ENCODE measurements at places on chromosomes 3 and 15.

GRCh38 chr15:80010131-80010673 is 39.2 kb upstream of the BCL2A1 start:
- no peak for DNase-seq

DNA sequence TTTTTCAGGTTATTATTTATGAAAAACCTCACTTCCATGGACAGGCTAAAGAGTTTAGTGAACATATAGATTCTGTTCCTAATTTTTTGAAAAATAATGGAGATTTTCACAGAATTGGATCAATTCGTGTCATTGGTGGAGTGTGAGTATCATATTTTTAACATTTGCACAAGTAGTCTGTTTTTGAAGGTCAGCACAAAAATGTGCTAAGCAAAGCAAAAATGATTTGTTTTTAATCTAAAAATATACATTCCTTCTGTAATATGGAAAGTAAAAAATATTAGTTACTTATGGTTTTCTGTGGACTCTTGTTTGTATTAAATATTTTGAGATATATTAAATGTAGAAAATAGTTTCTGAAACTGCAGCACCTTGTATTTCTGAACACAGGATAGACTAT is 71.0 kb downstream of the CRYBG3 start:
- no peak for DNase-seq

- DNase-seq: no peak
These were observed 2.0 kb downstream of the NR1I2 start for GRCh38 chr3:119783883-119784282.

GRCh38 chr15:62279041-62279440 is 114.0 kb upstream of the C2CD4B start:
- DNase-seq: no peak

DNA sequence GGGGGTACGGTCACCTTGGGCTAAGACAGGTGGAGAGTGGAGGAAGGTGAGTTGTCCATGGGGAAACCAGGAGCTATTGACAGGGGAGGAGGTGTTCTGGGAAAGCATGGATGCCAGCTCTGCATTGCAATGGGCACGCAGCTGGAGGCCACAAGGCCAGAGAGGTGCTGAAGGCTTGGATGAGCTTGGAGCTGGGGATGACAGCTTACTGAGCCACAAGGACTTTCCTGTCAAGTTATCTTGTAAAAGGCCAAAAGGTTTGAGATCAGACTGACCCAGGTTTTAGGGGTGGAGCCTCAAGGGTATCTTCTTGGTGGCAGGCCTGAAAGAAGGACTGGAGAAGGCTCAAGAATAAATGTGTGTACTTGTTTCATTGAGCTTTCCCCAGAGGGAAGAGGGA is 115.2 kb downstream of the ASB7 start:
- DNase-seq: no peak

- DNase-seq: no peak
These were observed 148.8 kb downstream of the TPRA1 start for GRCh38 chr3:127441764-127442163.

DNA sequence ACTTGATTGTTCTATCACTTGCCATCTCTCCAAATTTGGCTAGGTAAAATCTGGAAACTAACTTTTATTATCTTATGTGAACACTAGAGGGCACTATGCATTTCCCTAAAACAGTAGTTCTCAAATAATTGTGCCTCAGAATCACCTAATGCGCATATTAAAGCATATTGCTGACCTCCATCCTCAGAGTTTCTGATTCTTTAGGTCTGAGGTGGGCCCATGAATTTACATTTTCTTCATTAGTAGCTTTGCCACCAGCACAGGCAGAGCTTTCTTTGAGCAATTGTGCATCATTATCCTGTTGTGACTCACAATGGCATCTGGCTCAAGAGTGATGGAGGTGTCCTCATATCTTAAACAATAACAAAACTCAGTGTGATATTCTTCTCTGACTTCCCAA is 17.5 kb upstream of the BCHE start:
- DNase-seq: no peak

GRCh38 chr3:141455603-141456300 is 31.1 kb upstream of the RASA2 start:
- no peak for DNase-seq

DNA sequence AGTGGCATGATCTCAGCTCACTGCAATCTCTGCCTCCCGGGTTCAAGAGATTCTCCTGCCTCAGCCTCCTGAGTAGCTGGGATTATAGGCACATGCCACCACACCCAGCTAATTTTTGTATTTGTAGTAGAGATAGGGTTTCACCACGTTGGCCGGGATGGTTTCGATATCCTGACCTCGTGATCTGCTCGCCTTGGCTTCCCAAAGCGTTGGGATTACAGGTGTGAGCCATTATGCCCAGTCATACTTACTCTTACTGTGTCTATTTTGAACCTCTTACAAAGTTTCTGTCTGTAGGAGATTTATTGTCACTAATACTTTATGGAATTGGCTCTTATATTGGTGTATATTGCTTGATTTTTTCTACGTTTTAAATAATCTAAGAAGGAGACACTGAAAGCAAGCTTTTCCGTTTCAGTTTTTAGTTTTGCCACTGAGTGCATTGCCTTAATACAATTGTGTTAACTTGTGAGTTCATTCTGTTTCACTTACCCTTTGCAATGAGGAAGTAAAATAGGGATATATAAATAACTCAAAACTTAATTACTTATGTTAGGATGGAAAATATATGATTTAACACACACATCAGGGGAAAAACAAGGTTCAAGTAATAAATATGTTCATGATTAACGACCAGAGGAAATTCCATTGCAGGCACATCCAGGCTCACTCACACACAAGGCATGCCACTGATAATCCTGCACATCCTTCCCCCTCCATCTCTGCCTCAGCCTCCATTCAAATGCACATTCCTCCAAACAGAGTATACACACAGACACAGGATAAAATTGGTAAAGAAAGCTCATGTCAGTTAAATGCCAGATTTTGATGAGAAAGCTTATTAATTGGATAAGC is 279.3 kb upstream of the RASGRP1 start:
- no peak for DNase-seq

GRCh38 chr3:52149726-52150125 is 4.5 kb downstream of the POC1A start:
- DNase-seq: no peak

GRCh38 chr3:55852326-55852725 is 365.2 kb upstream of the WNT5A start:
- DNase-seq: no peak

- DNase-seq: no peak
These were observed 14.4 kb upstream of the TNFSF10 start for GRCh38 chr3:172537507-172538158.

GRCh38 chr15:92365906-92366305 is 27.8 kb upstream of the ST8SIA2 start:
- DNase-seq: no peak

DNA sequence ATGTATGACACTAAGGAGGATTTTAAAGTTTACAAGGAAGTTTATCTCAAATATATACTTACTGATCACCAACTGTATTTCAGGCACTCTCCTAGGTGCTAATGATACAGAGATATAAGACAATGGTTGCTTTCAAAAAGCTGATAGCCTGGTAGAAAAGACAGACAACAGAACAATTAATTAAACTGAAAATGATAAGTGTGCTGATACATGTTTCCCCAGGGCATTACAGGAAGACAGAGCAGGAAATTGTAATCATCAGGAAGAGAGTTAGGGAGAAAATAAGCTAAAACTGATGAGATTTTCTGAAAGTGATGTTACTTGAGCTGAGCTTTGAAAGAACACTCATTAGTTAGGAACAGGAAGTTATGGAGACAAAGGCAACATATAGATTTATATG is 229.7 kb downstream of the RSRC1 start:
- no peak for DNase-seq

DNA sequence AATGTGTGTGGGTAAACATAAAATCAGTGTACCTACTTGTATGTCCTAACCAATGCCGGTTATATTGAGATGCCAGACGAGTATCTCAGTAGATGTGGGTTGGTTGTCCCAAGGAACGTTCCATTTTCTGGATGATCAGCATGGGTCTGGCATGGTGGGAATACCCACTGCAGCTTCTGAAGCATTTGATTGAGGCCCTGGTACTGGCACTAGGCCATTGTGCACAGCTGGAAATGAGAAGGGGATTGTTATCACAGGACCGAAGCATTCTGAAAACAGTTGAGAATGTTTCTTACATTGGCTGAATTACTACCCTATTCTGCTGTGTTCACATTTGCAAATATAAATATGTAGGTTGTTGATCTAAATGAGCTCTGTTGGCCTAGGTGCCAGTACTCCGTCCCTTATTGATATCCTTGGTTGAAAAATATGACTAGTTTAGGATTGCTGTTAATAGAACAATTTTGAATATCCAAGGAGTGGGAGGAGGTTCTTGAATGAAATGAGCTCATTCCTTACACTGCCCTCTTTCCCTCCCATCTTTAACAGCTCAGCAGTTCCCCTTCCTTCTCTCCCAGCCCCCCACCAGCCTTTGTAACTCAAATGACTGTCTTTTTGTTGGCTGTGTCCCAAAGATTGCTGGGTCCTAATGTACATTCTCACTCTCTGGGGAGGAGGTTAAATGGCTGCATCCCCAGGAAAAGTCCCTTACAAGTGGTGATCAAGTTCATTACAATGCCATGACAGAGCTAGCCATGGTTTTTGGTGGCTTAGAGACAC is 293.3 kb upstream of the TPM1 start:
- peak; percentile 60 for DNase-seq

DNA sequence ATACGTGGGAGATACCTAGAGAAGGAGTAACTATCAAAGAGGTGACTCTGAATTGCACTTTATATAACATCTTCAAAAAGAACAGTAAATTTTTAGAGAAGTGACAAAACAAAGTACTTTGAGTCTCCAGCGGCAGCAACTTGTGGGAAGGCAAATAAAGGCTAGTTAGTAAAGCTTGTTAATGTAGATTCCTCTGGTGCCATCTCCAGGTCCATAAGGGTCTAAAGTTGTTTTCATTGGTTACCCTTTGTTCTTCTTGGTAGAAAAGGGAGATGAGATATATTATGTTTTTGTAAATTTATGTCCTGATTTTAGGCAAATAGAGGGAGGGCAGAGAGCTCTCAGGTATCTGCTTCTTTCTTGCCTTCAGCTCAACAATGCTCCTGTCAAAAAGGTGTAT is 161.6 kb downstream of the MYRIP start:
- DNase-seq: no peak

GRCh38 chr15:34952481-34952880 is 17.1 kb downstream of the AQR start:
- DNase-seq: no peak

DNA sequence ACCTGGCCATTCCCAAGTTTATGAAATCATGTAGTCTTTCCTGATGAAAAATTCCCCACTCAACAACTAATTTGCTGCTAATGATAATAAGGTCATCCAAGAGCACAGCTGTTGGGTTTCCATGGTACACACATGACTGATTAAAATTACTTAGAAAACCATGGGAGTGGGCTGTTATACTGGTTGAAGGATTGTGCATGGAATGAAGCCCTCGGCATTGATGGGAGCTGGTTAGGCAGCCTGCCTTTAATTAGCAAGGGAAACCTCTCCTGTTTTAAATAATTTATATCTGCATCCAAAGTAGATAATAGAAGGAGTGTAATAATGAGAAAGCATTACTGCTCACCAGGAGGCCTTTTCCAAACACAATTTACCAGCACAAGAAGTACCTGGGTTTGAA is 235.1 kb upstream of the CFAP20DC start:
- no peak for DNase-seq

DNA sequence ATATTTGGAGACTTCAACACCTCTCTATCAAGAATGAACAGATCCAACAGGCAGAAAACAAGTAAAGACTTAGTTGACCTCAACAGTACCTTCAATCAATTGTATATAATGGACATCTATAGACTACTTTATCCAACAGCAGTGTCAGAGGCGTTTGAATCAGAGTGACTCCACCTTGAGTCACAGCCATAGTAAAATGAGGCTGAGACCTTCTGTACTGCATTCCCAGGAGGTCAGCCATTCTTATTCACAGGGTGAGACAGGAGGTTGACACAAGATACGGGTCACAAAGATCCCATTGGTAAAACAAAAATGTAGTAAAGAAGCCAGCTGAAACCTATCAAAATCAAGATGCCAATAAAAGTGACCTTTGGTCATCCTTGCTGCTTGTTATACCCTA is 299.8 kb downstream of the CNTN3 start:
- DNase-seq: no peak

DNA sequence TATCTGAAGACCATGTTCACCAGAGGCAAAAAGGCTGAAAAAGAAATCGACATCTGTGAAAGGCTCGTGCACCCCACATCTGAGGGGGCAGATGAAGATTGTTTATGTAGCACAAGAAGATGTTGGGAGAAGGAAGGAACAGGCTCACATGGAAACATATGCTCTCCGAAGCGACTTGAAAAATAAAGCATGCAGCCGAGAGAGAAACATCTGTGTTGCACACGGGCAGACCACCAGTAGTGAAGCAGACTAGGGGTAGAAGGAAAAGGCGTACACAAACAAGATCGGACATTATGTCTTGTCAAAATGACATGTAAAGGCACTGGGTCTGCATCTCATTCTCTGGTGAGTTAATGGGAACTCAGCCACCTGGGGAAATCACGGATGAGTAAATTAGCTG is 356.5 kb downstream of the ZIC4 start:
- DNase-seq: no peak

DNA sequence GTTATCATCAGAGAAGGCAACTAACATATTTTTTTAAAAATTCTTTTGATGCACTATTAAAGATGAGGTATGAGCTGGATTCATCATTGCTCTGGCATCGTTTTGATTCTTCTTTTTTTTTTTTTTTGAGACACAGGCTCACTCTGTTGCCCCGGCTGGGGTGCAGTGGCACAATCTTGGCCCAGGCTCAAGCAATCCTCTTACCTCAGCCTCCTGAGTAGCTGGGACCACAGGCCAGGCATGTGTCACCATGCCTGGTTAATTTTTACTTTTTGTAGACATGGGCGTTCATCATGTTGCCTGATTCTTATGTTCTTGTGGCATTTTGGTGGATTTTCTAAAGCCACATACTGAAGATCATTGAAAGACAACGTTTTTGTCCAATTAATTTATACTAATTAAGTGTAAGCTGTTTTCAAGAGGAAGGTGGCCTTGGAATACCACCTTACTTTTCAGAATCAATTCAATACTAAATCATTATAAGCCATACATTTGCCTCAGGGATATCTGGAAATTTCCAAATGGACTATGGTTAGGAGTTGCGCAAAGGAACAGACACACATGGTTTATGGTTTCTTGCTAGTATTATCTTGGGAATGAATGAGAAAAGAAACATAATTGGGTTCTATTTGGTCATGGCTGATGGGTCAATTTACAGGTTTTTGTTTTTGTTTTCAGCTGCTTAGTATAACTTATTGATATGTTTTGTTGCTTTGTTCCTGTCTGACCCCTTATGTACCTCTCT is 22.8 kb downstream of the SLC28A2 start:
- no peak for DNase-seq

DNA sequence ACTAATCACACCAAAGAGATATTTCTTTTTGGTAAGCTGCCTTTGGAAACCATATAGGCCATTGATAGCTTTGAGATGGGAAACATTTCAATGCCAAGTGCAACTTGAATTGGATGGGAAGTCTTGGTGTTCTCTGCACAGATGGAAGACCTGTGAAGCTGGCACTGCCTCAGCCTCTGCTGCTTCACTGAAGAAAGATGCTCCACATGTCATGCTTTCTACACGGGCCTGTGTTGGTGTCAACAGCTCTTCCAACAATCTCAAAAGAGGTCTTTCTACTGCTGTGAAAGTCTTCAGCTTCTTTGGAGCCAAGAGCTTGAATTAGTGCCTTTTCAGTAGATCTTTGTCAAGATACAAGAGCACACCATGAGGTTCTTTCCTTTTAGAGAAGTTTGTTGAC is 169.0 kb downstream of the SPATA16 start:
- DNase-seq: no peak

- no peak for DNase-seq
These were observed 52.1 kb downstream of the TGFBR2 start for GRCh38 chr3:30658328-30659052.

GRCh38 chr15:22839046-22839695 is 705 bp downstream of the NIPA2 start:
- no peak for DNase-seq

Measured in hypothalamus (tissue), 51 donors.